ENCODE measurements at places on chromosomes 11 and 22.

DNA sequence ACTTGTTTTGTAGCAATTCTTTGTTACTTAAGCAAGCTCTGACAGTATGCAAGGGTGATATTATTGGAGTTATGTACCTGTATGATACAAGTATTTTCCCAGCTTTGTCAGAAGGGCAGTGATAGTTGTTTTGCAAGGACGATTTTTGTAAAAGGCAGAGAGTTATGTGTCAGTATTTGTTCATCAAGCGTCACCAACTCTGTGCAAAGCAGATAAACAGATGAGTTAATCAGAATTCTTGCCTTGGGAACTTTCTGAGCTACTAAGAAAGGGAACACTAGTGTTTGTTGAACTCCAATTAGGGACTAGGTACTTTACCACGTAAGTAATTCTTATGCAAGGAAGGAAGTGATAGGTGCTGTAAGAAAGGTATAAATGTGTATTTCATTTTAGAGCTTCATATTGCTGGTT lies 1.4 kb downstream of the USP47 start:
- peak; percentile 50 for DNase-seq

DNA sequence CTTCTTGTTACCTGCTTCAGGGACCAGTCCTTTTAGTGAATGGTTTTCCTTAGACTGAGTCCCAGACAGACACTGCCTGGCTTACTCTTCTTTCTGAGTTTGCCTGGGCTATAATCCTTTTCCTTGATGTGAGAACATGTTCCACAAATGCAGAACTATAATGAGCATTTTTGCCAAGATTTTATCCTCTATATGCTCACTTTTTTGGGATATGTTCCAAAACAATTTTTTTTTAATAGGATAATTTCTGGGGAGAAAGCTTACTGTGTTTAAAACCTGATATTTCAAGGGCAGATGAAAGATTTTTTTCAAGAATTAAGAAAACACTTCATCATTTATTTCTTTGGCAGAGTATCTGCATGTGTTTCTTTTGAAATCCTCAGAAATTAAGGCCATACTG lies 110.0 kb upstream of the TENM4 start:
- DNase-seq = no peak

DNA sequence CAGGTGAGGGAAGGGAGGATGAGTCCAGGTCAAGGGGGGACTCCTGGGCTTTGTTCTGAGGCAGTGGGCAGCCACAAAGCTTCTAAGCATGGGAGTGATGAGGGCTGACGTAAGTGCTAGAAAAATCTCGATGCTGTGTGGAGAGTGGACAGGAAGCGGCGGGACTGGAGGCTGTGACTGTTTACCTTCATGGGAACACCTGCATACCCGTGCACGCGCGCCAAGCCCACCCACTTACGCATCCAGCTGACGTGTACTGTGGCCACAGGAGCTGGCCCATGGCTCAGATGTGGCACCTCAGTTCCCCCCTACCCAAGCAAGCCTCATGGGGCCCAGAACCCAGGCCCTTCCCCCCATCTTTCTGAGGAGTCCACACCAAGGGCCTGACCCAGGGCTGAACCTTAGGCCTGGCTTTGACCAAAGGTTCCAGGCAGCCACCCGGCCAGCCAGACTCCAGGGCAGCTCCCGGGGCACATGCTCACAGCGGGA lies 14.0 kb downstream of the MYRF start:
- no peak for DNase-seq

- no peak for DNase-seq
Measured at GRCh38 chr11:48083421-48083820, 103.1 kb downstream of the PTPRJ start.

DNA sequence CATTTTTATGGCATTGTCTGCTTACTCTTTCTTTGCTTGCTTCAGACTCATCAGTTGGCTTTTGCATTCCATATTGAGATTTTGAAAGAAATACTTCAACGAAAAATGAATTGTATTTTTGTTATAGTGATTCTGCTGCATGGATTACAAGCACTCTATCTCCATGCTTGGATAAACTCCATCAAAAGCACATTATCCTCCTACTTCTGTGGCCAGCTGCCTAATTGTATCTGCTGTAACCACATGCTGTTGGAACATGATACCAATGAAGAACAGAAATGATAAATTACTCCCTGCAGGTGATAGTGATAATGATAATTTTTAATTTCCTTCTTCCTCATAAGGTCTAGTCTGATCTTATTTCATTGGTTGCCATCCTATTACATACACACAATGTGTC lies 100.8 kb downstream of the PRMT3 start:
- no peak for DNase-seq

DNA sequence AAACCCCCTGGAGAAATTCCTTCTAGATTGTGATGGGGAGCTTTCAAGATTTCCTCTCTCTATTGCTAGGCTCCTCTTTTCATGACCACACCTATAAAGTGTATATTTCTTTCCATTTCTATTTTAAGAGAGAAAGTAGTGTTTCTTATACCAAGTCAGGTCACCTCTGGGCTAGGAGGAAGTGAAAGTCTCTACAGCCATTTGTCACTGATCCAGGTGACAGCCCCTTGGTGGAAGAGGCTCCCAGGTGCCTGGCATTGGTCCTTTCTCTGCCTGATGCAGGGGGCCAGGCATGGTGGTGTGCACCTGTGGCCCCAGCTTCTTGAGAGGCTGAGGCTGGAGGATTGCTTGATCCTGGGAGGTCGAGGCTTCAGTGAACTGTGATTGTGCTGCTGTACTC lies 64.7 kb downstream of the DHCR7 start:
- DNase-seq = no peak

DNA sequence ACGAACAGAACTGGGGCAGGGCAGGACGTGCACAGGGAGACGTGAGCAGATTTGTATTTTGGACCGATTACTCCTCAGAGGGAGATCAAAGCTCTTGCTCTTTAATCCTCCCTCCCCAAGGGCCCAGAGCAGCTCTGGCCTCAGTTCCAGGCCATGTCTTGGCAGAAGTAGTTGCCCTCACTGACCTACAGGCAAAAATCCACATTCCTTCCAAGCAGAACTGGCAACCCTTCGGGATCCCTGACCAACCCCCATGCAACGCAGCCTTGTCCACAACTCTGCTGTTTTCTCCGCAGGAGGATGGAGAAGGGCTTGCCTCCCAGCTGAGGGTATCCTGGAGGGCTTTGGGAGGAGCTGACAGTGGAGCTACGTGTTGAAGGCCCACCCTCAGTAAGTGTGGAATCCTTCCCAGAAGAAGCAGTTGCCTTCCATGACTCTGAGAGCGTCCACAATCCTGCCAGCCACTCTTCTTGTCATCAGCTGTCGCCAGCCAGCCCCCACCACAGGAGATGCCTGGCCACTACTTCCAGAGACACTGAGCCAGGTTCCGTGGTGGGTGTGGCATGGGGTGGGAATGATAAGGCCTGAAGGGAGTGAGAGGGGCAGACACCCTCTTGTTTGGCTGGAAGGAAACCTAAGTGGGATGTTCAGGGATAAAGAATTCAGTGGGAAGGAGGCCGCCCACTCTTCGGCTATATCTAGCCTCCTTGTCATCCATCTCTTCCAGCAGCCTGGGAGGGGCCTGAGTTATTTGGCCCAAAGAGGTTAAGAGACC lies 68.1 kb downstream of the PDE2A start:
- DNase-seq = no peak

- no peak for DNase-seq
Measured at GRCh38 chr11:61454520-61454919, 24.6 kb downstream of the SDHAF2 start.

DNA sequence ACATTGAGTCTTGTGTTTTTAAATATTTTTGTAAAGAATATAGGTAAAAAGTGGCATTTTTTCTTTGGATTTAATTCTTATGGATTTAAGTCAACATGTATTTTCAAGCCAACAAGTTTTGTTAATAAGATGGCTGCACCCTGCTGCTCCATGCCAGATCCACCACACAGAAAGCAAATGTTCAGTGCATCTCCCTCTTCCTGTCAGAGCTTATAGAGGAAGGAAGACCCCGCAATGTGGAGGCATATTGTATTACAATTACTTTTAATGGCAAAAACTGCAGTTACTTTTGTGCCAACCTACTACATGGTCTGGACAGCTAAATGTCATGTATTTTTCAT lies 333 bp upstream of the CD3E start:
- no peak for DNase-seq

Measured in central memory CD4-positive, alpha-beta T cell (primary cell).